ENCODE measurements at places on chromosomes 4 and X.

DNA sequence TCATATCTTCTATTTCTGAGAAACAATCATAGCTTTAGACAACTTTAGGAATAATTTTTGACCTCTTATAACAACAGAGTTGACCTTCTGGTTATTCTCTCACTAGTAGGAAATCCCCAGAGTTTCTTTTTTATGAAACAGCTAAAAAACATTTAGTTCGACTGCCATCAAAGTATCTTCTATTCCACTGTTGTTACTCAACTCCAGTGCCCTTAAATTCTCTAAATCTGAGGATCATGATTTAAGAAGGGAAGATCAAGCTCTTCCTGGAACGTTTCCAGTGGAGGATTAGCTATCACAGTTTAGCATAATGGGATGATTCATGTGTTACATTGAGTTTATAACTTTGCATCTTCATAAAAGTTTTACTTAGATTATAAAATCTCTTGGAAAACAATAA, 134.9 kb upstream of the VEGFC start:
- DNase-seq: no peak

GRCh38 chr4:105126311-105127169, 20.1 kb upstream of the TET2 start:
- DNase-seq: no peak

- DNase-seq: no peak
Measured at GRCh38 chr4:54527532-54527931, 130.2 kb upstream of the KIT start.

DNA sequence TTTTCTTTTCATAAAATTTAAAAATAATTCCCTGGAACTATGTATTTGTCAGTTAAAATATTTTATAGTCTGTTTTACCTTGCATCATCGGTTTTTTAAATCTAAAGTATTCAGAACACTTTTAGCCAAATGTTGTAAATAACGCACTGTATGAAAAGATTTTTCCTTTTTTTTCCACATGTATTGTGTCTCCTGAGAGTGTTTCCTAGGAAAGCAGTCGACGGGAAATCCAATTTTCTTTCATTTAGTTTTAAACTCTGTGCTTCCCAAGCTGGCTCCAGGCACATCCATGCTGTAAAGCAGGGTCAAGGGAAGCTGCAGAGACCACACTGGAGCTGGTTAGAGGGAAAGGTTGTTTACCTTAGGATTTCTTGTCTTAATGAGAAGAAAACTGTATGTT, 1724.3 kb upstream of the TENM3 start:
- DNase-seq: no peak

DNA sequence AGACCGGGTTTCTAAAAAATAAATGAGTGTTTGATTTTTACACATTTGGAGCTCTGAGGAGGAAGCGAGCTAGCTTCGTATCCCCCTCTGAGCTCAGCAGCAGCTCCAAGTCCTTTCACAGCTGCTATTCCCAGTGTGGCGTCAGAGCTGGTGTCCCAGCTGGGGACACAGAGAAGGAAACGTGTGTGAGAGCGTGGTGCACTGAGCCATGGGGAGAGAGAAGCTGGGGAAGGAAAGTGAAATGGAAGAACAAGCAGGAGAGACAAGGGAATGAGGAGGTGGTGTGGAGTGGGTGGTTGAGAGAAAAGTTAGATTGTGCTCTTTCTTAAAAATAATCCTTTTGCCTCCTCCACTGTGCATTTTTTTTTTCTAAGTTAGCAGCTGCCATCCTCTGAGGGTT, 79.5 kb upstream of the SLC4A4 start:
- DNase-seq: no peak

GRCh38 chr4:48570646-48571220, 80.7 kb downstream of the ZAR1 start:
- no peak for DNase-seq
